ENCODE measurements at places on chromosomes 5 and 9.

DNA sequence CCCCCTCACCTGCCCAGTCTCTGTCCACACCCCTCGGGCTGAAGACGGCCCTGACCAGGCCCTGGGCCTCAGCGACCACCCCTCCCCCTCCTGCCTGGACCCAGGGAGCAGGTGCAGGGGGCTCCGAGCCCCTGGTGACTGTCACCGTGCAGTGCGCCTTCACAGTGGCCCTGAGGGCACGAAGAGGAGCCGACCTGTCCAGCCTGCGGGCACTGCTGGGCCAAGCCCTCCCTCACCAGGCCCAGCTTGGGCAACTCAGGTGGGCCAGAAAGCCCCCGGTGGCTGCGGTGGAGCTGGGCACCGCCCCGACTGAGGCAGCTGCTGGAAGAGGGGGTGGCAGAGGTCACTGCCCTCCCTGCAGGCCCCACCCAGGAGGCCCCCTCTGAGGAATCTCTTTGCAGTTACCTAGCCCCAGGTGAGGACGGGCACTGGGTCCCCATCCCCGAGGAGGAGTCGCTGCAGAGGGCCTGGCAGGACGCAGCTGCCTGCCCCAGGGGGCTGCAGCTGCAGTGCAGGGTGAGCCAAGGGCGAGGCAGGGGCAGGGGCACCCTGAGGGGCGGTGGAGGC lies 7.7 kb downstream of the ENTPD8 start:
- no peak for DNase-seq

DNA sequence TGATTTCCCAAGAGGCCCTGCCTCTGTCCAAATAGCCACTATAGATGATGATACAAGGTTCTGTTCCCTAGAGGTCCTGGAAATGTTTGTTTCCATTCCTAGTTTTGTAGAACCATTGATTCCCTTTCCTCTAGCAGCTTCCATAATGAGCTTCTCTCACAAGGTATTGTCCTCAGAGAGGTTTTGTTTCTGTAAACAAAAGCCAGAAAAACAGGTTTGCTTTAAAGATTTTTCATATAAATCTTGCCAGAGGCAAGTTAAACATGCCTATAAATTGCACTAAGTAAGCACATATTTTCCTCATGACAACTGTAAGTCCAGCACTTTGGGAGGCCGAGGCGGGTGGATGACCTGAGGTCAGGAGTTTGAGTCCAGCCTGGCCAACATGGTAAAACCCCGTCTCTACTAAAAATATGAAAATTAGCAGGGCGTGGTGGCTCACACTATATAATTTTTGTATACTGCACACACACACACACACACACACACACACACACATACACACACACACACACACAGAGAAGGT lies 1787.7 kb downstream of the EFNA5 start:
- no peak for DNase-seq

DNA sequence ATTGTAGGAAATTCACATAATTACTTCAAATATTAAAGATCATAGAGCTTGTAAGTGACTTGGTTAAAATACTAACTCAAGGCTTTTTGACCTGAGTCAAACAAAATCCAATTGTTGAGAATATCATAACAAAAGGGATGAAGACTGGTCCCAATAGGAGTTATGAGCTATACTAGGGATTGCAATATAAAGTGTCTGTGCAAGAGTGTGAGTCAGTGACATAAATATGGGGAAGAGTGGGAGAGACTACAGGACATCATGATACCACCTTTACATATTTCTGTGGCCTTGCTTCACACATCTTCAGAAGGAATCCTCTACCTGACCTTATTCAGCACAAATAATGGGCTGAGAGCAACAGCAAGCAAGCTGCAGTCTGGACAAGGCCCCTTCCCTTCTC lies 180.9 kb upstream of the SLC24A2 start:
- no peak for DNase-seq

DNA sequence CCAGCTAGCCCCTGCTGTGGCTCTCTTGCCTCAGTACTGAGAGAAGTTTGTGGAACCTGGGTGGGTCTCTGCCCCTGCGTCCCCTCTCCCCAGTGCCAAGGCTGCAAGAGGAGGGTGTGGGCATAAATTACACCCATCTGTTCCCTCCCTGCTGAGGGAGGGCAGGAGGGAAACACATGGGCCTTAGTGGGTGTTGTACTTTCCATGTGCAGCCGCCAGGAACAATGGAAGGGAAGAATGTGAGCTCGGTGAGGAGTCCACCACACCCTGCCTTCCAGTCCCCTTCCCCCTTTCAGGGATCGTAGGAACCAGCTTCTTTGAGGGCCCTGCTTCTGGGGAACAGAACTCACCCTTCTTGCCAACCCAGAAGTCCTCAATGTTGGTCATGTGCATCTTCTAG lies 138.2 kb upstream of the KLF4 start:
- DNase-seq = no peak

GRCh38 chr5:14995229-14995628 lies 123.7 kb upstream of the ANKH start:
- DNase-seq = no peak

GRCh38 chr9:133888048-133888808 lies 103.9 kb downstream of the VAV2 start:
- DNase-seq = no peak

DNA sequence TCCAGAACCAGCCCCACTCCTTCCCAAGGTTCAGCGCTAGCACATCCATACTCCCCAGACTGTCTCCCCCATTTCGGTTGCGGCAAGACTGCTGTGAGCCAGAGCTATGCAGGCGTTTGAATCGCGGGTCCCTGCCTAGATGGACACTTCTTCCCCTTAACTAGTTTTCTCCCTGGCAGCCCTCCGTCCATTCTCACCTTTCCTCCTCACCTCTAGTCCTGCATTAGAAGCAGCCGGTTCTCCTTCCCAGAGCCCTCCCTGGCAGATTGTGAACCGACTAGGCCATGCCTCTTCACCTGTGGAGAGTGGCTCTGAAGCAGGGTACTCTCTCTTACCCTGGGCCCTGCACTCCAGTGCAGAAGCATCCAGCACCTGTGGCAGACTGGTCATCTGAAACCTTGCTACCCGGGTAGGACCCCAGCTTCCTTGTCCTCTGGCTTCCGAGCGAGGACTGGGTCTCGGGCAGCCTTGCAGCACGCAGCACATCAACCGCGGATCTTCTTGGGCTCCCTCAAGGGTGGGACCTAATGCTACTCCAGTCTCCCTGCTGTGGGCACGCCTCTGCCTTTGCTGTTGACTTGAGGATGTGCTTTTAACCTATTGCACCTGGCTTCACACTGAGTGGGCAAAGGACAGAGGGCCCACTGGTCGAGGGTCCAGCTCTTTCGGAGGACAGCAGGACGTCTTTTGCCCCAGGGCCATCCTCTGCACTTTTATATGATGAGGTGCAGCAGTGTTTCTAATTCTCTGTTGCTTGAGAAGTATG lies 183.6 kb downstream of the AOPEP start:
- DNase-seq = no peak

GRCh38 chr9:10208691-10209069 lies 404.1 kb downstream of the PTPRD start:
- no peak for DNase-seq

GRCh38 chr5:91443761-91444467 lies 60.8 kb upstream of the ARRDC3 start:
- no peak for DNase-seq

- no peak for DNase-seq
Observed at GRCh38 chr9:2771661-2772060, 54.4 kb downstream of the KCNV2 start.

GRCh38 chr5:1732945-1733344 lies 66.7 kb downstream of the MRPL36 start:
- no peak for DNase-seq

- DNase-seq = no peak
Observed at GRCh38 chr9:134568116-134568515, 73.5 kb upstream of the COL5A1 start.

GRCh38 chr5:101955891-101956290 lies 340.2 kb downstream of the SLCO4C1 start:
- DNase-seq = no peak

DNA sequence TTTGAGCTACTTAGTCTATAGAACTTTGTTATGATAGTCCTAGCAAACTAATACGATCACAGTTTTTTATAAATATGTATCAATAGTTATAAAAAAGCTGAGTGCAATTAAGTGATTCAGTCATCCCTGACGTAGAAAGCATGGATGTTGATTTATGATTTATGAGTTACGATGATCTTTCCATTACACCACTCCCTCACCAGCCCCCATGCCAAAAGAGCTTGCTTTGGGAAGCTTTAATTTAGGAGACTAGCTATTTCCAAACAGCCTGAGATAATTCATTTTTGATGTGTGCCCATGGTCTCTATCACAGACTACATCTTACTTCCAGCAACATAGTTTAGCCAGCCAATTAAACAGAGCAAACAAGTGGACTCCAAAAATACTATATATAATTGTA lies 256.8 kb downstream of the GABRG2 start:
- no peak for DNase-seq

GRCh38 chr5:10227379-10227778 lies 22.3 kb downstream of the ATPSCKMT start:
- DNase-seq = no peak

DNA sequence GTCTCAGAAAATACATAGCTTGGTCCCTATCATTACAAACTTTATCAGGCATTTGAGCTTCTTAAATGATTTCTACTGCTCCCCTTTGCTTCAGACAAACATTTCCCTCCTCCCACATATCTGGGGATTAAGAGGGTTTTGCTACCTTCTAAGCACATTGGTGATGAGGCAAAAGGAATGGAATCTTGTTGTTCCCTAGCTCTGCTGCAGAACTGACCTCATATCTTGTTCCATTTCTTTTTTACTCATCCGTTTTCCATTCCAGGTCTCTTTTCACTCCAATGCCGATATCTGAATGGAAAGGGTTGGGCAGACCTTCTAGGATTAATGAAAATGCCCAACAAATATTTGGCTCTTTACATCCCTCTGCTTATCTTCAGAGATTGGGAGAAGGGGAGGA lies 444.6 kb downstream of the ZNF608 start:
- DNase-seq = no peak

DNA sequence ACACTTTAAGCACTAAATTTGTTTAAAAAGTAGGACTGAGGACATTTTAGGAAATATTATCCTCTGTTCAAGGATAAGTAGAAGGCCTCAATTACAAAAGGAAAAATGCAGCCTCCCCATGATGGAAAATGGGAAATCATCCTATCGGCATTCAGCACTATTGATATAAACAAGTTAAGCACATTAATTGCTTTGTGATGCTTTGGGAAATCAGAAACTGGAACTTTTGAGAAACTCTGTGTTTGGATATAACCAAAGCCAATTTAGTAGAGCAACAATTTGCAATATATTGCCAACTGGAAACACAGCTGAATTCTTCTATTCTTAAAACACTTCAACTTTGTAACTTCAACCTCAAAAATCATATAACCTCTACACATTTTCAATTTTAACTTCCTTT lies 65.2 kb upstream of the PTGER4 start:
- no peak for DNase-seq

GRCh38 chr5:167332309-167332708 lies 959.1 kb upstream of the WWC1 start:
- DNase-seq = no peak

All from Jurkat, Clone E6-1 (cell line).